Left ventricle myocardium superior (tissue), 1 donor: ENCODE measurements at places on chromosomes 2 and 18.
A peak's percentile ranks its signal among the peaks of the same experiment; 100 is the strongest.

DNA sequence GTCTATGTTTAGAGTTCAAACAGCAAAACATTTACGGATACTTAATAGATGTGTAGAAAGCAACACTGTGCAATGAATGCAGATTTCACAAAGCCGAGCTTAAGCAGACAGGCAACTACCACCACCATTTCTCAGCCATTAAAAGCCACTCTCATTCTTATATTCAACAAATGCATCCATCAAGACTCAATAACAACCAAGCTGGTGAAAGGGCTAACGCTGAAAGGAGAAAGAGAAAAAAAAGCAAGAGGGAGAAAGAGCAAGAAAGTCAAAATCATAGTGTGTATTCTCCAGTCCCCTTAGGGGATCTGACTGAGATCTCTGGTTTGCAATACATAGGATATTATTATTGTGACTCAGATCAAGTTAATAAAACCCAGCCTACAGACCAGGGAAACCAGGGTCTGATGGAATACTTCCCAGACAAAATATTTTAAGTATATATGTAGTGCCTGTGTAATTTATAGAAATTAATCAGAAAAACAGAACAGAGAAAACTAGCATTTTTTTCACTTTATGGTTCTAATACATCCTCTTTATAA lies 14.1 kb downstream of the SATB2 start:
- no peak for DNase-seq

- no peak for DNase-seq
These were observed at the start of gene MYO7B for GRCh38 chr2:127535422-127535901. TSS of gene MYO7B (plus strand) at chr2:127535683. CDS start at chr2:127559723, 24,040 bp downstream.

DNA sequence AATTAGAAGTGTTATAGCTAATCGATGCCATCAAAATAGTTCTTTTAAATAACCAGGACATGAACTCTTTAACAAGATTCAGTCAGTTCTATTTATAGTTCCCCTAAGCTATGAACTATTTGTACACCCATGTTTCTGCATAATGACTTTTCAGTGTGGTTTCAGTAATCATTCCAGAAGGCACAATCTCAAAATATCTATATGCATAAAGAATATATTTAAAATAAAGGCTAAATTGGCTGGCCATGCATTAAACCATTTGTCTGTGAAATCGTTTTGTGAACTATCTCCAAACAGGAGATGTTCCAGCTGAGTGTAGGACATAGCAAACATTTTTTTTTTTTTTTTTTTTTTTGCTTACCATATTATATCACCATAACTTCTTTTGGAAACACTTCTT lies 719.3 kb downstream of the PLCL1 start:
- no peak for DNase-seq

- DNase-seq, result no peak
These were observed 490.6 kb downstream of the THSD7B start for GRCh38 chr2:137255990-137256389.

DNA sequence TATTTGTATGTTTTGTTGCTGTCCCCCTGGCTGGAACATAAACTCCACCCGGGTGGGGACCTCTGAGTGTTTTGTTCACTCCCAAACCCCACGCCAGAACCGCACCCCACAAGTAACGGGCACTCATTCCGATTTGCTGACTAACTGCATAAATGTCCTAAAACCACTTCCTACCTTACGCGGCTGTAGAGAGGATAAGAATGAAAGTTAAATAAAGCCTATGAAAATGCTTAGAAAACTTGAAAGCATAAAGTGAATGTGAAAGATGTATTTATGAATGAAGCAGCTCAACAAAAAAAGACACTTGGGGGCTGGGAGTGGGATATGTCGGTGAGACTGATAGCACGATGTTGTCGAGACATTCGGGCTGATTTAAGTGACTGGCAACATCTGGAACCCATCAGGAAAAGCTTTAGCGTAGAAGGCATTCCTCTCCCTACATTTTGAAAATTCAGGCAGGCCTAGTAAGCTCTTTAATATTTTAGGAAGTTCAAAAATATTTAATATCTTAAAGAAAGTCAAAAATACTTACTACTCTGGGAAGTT lies 206.7 kb downstream of the SH3RF3 start:
- no peak for DNase-seq

DNA sequence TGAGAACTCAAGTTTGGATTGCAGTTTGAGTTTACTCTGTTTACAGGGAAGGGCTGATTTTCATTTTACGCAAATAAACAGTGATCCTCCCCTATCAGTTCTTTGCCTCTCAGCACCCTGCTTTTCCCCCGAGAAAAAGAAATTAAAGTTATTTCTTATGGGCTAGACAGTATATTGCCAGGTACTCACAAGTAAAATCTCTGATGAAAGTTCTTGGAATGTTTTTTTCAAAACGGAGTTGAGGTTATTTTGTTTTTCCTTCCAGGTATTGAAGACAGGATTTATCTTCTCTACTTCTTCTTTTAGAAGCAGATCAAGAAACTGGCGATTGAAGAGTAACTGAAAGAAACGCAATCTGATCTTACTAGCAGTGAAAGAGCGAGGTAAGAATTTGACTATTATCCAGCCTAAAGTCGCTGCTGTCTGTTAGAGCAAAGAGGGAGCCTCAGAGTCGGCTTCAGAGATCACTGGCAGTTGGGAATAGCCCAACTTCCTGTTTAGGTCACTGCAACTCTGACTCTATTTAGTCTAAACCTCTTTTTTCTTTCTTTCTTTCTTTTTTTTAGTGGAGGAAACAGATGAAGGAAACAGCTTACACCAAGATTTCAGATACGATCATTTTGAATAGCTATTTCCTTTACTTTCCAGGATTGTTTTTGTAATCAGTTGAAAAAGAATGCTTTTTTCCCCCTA lies at the start of gene TFPI:
TFPI (minus strand) TSS at position 425 of the 693 bp plus-strand sequence. CDS start 50,667 bp downstream, outside the sequence.
- DNase-seq, result no peak

DNA sequence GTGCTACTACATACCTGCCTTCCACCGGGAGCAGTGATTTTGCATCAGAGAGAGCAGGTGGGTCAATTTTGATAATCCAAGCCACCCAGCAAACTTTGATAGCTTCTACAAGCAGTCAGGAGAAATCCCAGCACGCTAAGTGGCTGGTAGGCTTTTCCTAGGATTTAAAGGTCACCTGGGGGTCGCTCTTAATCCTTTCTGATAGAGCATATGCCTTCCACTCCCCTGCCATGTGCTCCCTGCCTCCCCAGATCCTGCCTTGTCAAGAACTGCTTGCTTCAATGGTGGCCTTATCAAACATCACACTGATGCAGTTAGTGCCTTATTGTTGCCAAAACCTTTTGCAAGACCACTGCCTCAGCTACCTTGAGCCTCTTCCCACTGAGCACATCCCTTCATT lies 462.3 kb upstream of the MEX3C start:
- DNase-seq, result no peak

DNA sequence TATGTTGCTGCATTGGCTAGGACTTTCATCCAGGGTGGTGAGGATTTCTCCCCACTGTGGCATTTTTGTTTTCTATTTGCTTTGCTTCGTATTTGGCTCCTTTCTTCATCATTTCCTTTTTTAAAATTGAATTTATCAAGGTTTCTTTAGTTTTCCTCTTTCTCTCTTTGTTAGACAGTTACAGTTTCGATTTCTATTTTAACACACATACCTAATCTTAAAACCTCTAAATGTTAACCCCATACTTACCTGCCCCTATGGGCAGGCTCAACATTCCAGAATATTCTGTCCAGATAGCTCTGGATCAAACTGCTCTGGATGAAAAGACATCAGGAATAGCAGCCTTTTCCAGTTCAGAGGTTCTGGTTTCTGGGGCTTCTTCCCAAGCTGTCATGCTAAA lies 49.2 kb downstream of the DIPK1C start:
- DNase-seq, result no peak

GRCh38 chr2:40371525-40372282 lies 80.2 kb downstream of the SLC8A1 start:
- DNase-seq, result no peak

DNA sequence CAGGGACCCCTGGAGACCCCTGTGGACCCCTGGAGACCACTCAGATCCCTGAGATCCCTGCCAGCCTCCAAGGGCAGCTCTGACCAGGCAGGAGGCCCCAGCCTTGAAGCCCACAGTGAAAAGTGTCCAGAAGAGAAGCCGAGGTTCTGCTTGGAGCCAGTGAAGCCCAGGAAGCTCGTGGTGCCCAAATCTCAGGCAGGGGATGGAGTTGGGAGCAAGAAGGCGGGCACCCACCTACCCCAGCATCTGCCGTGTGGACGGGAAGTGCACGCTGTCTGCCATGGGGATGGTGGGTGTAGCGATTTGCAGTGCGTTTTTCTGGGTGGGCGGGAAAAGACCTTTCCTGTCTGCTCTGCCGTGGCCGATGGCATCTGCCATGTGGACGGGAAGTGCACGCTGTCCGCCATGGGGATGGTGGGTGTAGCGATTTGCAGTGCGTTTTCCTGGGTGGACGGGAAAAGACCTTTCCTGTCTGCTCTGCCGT lies 120.6 kb upstream of the CTDP1 start:
- no peak for DNase-seq

DNA sequence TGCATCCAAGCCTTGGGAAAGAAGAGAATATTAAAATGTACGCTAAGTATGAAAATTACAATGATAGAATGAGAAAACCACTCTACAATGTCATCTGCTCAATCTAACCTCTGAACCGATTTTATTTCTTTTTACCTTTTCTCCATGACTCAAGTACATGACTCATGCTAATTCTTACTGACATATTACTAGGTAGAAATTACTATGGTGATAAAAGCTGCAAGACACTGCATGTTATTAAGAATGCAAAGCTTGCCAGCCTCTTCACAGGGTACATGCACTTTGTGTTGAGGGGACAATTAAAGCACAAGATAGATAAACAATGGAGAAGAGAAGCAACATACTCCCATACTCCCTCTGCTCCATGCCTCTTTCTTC lies 20.7 kb downstream of the SFT2D3 start:
- no peak for DNase-seq

GRCh38 chr2:105249181-105249580 lies 7.6 kb downstream of the GPR45 start:
- DNase-seq, result no peak

DNA sequence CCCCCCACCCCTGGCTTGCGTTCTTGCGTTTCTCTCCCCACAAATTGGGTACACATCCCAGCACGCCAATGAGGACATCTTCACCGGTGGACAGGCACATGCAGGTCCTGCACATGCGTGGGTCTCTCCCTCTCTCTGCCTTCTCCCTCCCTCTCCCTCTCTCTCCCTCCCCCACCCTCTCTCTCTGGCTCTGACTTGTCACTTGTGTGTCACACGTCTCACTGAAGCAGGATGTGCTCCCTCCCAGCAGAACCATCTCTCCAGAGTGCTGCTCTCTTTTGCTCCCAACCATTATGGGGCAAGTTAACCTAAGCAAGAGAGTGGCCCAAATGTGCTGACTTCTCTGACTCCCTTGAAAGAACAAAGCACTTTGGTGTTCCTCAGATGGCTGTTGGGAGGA lies 120.8 kb upstream of the CAB39 start:
- DNase-seq, result no peak

- DNase-seq, result no peak
These were observed 62.8 kb downstream of the BOD1L2 start for GRCh38 chr18:57209713-57210106.

GRCh38 chr18:463827-464541 lies 36.5 kb downstream of the COLEC12 start:
- DNase-seq, result no peak

DNA sequence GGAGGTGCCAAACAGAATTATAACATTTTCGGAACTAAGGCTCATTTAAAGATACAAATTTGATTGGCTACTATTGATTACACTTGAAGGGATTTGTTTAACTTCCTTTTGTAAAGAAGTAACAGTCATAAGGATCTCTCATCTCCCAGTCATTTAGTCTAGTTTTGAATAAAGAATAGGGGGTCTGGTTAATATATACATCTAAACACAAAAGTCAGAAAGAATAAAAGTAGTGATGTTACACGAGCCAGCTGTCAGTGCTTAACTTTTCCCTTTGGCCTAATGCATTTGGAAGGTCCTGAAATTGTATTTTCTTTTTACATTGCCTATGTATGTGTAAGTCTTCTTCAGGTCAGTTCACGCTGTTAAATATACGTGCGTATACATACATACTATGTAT lies 8.1 kb downstream of the SEPTIN2 start:
- DNase-seq, result no peak

- no peak for DNase-seq
These were observed 196.2 kb downstream of the CLIP4 start for GRCh38 chr2:29311458-29311857.

- no peak for DNase-seq
These were observed 47.5 kb upstream of the ZNF397 start for GRCh38 chr18:35193316-35193715.

- DNase-seq, result peak; percentile 62
These were observed 51.3 kb upstream of the SLC1A4 start for GRCh38 chr2:64937687-64938491.

GRCh38 chr2:12436935-12437561 lies 279.7 kb upstream of the TRIB2 start:
- DNase-seq, result no peak

GRCh38 chr2:149732001-149732685 lies 144.6 kb upstream of the MMADHC start:
- DNase-seq, result no peak

DNA sequence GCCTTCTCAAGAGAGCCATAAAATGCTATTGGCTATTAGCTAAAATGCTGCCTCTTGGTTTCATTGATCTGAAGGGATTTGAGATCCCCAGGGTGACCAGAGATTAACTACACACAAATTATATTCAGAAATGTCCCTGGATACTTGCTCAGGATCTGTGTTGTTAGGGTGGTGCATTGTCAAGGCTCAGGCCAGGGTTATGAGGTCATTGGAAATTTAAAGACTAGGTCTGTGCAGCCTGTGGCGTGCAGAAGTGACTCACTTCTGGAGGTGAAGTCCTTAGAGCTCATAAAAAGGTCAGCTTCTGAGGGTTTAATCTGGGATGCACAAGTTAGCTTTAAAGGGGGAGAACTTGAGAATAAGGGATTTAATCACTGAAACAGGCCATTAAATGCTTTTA lies 23.5 kb downstream of the LRRTM1 start:
- DNase-seq, result no peak

GRCh38 chr18:28684746-28685355 lies 507.9 kb upstream of the CDH2 start:
- no peak for DNase-seq

- DNase-seq, result no peak
These were observed 126.9 kb upstream of the DAPL1 start for GRCh38 chr2:158668001-158668765.

DNA sequence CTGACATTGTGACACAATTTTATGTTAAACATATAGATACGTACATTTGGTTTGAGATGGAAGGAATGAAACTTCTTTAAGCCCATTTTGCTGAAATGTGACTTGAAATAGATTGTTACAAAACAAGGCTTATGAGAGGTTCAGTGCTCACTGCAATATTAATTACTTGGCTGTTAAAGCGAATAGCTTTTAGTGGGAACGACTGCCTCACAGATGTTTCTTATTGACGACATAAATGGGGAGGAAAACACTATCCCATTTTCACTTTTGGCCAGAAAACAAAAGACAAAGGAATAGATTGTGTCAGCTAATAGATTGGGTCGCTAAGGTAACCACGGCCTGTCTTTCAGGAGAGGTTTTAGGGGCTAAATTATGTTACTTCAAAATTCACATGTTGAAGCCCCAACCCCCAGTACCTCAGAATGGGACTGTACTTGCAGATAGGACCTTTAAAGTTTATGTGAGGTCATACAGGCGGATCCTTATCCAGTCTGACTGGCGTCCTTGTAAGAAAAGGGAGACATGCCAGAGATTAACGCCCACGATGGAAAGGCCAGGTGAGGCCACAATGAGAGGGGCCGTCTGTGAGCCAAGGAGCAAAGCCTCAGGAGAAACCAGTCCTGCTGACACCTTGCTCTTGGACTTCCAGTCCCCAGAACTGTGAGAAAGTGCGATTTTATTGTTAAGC lies 10.8 kb downstream of the INPP1 start:
- no peak for DNase-seq
